ENCODE measurements at places on chromosomes 2 and 18.

GRCh38 chr2:6498841-6499240 lies 366.9 kb downstream of the CMPK2 start:
- DNase-seq = no peak

- DNase-seq = no peak
Observed at GRCh38 chr18:46445522-46446313, 211.3 kb downstream of the LOXHD1 start.

GRCh38 chr2:201248288-201248844 lies 12.0 kb upstream of the CASP8 start:
- no peak for DNase-seq

DNA sequence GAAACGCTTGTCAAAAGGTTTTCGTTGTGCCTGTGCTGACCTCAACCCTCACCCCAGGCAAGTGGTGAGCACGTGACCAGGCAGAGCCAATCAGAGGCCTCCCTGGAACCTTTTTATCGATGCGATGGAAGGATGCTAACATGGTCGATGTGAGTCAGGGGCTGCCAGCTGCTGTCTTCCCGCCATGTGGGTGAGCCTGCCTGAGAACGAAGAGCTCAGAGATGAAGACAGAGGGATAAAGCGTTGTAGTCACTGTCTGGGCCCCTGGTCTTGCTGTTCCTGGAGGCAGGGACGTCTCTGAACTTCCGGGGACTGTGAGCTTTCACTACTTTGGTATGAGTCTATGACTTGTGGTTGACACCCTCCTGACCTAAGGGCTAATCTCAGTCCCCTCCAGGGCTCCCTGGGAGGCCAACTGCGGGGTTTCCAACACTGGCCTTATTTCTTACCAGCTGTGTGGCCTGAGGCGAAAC lies 18.6 kb downstream of the DNMT3A start:
- DNase-seq = no peak

- no peak for DNase-seq
Observed at GRCh38 chr2:64865831-64866345, 123.3 kb upstream of the SLC1A4 start.

DNA sequence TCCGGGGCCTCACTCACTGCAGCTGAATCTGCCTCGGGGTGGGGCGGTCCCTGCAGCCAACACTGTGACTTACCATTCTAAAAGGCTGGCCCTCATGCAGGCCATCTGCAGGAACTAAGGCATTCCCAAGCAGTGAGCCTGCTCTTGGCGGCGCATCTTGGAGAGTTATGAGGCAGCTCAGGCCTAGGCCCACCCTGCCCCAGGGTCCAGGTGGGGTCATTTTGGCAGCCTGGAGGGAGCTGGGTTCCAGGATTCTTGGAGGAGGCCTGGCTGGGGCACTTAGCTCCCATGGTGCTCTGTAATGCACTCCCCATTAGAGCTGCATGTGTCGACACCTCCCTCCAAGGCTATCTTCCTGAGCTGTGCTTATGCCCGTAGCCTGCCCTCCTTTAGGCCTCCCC lies 14.8 kb upstream of the BIN1 start:
- no peak for DNase-seq

DNA sequence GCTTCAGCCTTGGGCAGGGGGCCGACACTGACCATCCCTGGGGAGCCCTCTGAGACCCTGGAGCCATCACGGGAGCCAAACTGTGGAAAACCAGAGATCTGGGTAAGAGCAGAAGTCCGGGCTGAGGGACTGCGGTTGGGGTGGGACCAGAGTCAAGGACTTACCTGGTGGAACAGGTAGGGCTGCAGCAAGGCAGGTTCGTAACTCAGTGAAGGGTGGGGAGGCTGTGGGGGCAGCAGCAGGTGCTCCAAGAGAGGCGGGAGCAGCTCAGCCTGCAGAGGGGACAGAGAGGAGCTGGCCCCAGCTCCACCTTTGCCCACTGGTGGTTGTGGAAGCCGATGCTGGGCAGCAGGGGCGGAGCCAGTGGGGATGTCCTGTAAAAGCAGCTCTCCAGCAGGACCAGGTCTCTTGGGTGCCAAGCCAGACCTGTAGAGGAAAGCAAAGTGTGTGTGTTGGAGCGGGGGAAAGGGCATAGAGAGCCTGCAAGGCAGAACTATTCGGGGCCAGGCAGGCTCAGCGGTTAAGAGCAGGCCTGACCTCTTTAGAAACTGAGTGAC lies 6.7 kb downstream of the PTPRN start:
- DNase-seq = no peak

GRCh38 chr18:63299837-63300745 lies 19.5 kb downstream of the BCL2 start:
- no peak for DNase-seq

DNA sequence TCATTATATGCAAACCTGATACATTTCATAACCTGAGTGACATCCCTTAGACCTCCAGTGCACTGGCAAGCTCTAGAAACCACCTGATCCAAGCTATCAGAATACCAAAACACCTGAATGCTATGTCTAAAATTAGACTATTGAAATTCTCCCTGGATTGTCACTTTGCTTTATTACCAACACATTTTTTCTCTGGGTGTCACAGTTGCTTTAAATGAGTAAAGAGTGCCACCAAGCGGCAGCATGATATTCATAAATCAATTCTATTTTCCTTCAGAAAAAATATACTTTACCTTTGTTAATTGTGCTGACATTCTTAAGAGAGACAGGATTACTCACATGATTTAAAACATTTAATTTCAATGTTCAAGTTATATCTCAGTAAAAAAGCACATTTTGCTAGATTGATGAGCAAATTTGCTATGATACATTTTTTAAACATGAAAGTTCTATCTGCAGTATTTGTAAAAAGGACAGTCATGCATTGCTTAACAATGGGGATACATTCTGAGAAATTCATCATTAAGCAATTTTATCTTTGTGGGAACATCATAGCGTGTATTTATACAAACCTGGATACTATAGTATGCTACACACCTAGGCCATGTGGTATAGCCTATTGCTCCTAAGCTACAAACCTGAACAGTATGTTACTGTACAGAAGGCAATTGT lies 338.4 kb upstream of the SLC39A10 start:
- DNase-seq = no peak

DNA sequence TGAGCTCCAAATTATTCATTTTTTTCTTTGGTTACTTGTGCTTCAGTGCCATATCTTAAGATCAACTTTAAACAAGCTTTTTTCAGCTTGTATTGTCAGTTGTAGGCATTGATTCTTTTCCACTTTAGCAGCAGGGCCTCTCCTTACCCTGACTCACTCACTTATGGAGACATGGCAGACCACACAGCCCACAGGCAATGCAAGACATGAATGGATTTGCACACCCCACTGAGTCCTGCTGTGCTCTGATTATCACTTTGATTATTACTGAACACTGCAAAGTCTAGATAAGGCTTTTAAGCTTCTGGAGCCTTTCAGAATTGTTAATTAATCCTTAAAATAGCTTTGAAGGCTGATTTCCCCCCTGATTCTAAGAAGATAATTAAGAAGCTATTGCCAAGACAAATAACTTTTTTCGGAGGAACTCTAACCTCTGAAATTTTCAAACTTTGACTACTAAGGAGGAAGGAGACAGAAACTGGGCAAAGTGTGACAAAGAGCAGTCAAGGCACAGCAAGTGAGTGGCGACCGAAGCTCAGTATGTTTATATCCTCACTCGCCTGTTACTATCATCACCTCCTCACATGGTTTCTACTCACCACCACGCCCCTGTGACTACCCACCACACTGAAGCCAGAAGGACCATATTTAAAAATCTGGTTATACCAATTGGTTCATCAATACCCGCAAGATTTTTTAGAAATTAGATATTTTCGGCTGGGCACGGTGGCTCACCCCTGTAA lies 43.3 kb downstream of the CACNB4 start:
- DNase-seq = no peak

- no peak for DNase-seq
Observed at GRCh38 chr2:241315879-241316631, at the start of gene SEPTIN2. SEPTIN2 (plus strand) TSS chr2:241315925; CDS start chr2:241324233, 8,308 bp downstream.

DNA sequence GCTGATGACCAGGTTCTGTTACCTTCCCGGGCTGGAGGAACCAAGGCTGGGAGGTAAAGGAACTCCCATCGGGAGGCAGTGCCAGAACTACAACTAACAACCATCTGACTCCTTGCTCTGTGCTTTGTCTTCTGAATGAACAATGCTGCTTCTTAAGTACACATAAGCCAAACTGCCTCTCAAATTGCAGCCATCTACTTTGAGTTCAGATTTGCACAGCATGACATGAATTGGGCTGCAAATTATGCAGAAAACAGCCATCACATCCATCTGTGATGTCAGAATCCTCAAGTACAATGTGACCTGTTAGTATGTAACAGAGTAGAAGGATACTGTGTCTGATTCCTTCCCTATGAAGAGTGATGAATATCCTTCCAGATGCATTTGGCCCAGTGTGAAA lies 290.6 kb downstream of the ZNF521 start:
- no peak for DNase-seq

GRCh38 chr2:209553913-209554312 lies 130.1 kb downstream of the MAP2 start:
- DNase-seq = no peak

GRCh38 chr2:21317131-21317530 lies 193.4 kb downstream of the TDRD15 start:
- DNase-seq = peak; percentile 13
